Temporal lobe (tissue), 4 donors: ENCODE measurements at places on chromosomes 7 and 10. TPM values are rescaled to one million over a fixed set of nuclear protein-coding genes. Genes with fewer than 3 reads are reported as not detected.

The OR9A2 gene
- total RNA-seq, result 0.49 TPM

The FAM24A gene
- total RNA-seq, result not detected

The FEZF1 gene
- 0.25 TPM for total RNA-seq

The HHEX gene
- total RNA-seq, result 2.0 TPM

The SLC18A3 gene
- not detected for total RNA-seq

The SOSTDC1 gene
- 19.2 TPM for total RNA-seq

The SPDYE5 gene
- not detected for total RNA-seq

The GPR15LG gene
- total RNA-seq, result not detected

The OR9A4 gene
- not detected for total RNA-seq

The GJD4 gene
- not detected for total RNA-seq

The VPS37D gene
- total RNA-seq, result 14.5 TPM

The GFRA1 gene
- total RNA-seq, result 8.6 TPM
